ENCODE measurements at places on chromosomes 13 and 19. TPM values are rescaled to one million over a fixed set of nuclear protein-coding genes. Genes with fewer than 3 reads are reported as not detected.

DNA sequence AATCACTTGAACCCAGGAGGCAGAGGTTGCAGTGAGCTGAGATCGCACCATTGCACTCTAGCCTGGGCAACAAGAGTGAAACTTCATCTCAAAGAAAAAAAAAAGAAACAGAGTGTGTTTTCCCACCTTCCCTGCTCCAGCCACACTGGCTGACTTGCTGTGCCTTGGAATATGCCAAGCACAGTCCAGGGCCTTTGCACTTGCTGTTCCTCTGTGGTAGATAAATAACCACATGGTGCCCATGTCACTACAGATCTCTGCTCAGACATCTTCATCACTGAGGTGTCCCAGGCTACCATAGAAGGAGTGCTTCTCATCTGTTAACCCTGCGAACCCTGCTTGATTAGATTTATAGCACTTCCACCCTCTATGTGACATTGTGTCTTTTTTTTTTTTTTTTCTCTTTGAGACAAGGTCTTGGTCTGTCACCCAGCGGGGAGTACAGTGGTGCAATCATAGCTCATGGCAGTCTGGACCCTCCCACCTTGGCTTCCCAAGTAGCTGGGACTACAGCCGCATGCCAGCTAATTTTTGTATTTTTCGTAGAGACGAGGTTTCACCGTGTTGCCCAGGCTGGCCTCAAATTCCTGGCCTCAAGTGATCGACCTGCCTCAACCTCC, 10.4 kb downstream of the SMARCA4 start:
- DNase-seq: no peak

DNA sequence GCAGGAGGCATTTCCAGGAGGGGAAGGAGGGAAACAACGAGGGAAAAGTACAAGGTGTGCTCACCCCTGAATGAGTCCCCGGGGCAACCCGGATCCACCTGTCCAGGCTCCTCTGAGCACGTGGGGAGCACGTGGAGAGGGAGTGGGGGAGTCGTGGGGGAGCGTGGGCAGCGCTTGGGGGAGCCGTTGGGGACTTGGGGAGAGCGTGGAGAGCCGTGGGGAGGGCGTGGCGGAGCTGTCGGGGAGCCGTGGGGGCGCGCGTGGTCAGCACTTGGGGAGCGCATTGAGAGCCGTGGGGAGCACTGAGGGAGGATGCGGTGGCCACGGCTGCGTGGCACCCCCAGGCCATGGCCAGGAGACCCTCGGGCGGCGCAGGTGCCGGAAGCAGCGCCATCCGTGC, 52.8 kb downstream of the IRS2 start:
- DNase-seq: no peak

DNA sequence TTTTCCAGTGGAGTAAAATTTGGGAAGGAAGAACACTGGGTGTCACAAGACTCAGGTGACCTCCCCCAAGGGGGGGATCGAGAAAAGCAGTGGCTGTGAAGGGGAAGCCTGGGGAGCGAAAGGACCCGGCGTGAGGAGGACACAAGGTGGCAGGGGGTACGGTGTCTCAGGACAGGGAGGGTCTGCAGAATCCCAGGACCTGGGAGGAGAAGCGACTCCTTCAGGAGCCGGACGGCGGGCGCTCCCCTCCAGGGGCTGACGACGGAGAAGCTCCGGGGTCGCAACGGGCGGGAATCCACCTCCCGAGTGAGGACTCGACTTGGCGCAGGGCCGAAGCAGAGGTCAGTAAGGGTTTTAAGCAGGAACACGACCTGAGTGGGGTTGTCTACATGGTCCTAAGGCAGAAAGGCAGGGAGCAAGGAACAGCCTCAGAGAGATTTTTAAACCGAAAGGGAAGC, 529 bp downstream of the ZNF836 start:
- no peak for DNase-seq

GRCh38 chr13:113466383-113466782, 13.1 kb upstream of the ADPRHL1 start:
- no peak for DNase-seq

DNA sequence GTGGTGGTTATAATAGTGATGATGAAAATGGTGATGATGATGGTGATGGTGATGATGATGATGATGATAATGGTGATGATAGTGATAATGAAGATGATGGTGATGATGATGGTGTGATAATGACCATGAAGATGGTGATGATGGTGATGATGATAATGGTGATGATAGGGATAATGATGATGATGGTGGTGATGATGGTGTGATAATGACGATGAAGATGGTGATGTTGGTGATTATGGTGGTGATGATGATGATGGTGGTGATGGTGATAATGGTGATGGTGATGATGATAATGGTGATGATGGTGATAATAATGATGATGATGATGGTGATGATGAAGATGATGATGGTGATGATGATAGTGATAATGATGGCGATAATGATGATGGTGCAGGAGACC, 1.6 kb downstream of the ADGRE1 start:
- no peak for DNase-seq

ATXN8OS gene
- not detected for total RNA-seq

Measured in posterior vena cava (tissue), 2 donors.